ENCODE measurements at places on chromosomes 16 and 17. TPM values are rescaled to one million over a fixed set of nuclear protein-coding genes. Genes with fewer than 3 reads are reported as not detected.

NUPR1 gene
- total RNA-seq, result 4.0 TPM

PRRT2 gene
- 0.09 TPM for total RNA-seq

PRSS27 gene
- 0.22 TPM for total RNA-seq

STX1B gene
- total RNA-seq, result 0.76 TPM

ASGR1 gene
- 28.8 TPM for total RNA-seq

CFAP119 gene
- 0.54 TPM for total RNA-seq

CA5A gene
- total RNA-seq, result not detected

CHP2 gene
- total RNA-seq, result not detected

CCL5 gene
- 0.33 TPM for total RNA-seq

SLC2A4 gene
- 0.69 TPM for total RNA-seq

GAST gene
- total RNA-seq, result not detected

OR1A1 gene
- total RNA-seq, result not detected

C1QTNF8 gene
- not detected for total RNA-seq

MEOX1 gene
- under 0.01 TPM for total RNA-seq

HBQ1 gene
- total RNA-seq, result 0.17 TPM

ARHGDIG gene
- not detected for total RNA-seq

TPPP3 gene
- 0.11 TPM for total RNA-seq

CIAO3 gene
- total RNA-seq, result 30.9 TPM

GAS2L2 gene
- total RNA-seq, result not detected

CTRB2 gene
- not detected for total RNA-seq

ARL5C gene
- not detected for total RNA-seq

HSD3B7 gene
- 28.2 TPM for total RNA-seq

ABAT gene
- total RNA-seq, result 1.8 TPM

KRTAP17-1 gene
- not detected for total RNA-seq

ORMDL3 gene
- total RNA-seq, result 35.9 TPM

PGAP3 gene
- total RNA-seq, result 4.2 TPM

C16orf54 gene
- not detected for total RNA-seq

IRX6 gene
- total RNA-seq, result not detected

CIBAR2 gene
- not detected for total RNA-seq

IL21R gene
- 0.09 TPM for total RNA-seq

CDH5 gene
- total RNA-seq, result 335 TPM

SPATA32 gene
- under 0.01 TPM for total RNA-seq

PRAC2 gene
- not detected for total RNA-seq

SCO1 gene
- total RNA-seq, result 28.9 TPM

TEX19 gene
- total RNA-seq, result not detected

EXOC3L1 gene
- 47.2 TPM for total RNA-seq

ABCA9 gene
- total RNA-seq, result 0.34 TPM

DDX52 gene
- 20.3 TPM for total RNA-seq

CDT1 gene
- 0.98 TPM for total RNA-seq

HBA1 gene
- total RNA-seq, result not detected

DDX42 gene
- 57.5 TPM for total RNA-seq

NOG gene
- total RNA-seq, result 1.3 TPM

TRPV3 gene
- not detected for total RNA-seq

ETV4 gene
- total RNA-seq, result 4.9 TPM

CNTNAP4 gene
- total RNA-seq, result not detected

SLC38A8 gene
- total RNA-seq, result not detected

SOX8 gene
- 0.34 TPM for total RNA-seq

NEUROD2 gene
- total RNA-seq, result not detected

GFAP gene
- total RNA-seq, result not detected

PTGES3L gene
- total RNA-seq, result 0.09 TPM

TLCD3B gene
- not detected for total RNA-seq

KIAA0753 gene
- 6.4 TPM for total RNA-seq

ITGB4 gene
- 25.7 TPM for total RNA-seq

ODF4 gene
- not detected for total RNA-seq

DRC7 gene
- 0.22 TPM for total RNA-seq
